ENCODE measurements at places on chromosomes 5 and 9.

- DNase-seq = no peak
Measured at GRCh38 chr5:14256026-14256690, 113.0 kb downstream of the TRIO start.

GRCh38 chr9:27276193-27277030 lies 20.5 kb downstream of the EQTN start:
- no peak for DNase-seq

- no peak for DNase-seq
Measured at GRCh38 chr5:54965806-54966205, 19.6 kb downstream of the ESM1 start.

DNA sequence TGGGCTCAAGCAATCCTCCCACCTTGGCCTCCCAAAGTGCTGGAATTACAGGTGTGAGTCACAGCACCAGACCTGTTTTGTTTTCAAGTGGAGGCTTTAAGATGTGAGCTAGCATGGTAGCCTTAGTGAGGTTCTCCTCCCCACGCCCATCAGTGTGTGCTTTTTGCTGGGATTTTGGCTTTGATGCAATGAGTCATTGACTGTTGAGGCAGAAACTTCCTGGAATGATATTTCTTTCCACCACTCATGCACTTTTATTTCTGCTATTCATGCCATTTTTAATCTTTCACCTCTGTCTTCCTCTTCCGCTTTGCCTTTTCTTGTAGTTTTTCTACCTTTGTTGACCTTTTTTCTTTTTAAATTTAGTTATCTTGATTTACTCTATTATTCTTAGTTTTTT lies 4.2 kb upstream of the NFIL3 start:
- no peak for DNase-seq

DNA sequence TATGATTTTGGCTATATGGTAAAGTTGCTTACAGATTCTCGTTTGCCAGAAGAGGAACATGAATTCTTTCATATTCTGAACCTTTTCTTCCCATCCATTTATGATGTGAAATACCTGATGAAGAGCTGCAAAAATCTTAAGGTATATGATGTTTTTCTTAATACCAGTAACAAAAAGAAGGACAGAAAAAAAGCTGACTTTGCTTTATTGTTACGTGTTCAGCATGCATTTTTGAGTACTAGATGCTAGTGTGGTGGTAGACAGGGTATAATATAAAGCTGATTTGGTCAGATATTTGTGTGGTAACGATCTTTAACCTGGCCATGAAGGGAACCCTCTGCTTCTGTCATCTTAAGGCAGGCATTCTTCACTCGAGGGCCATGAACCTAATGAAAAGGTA lies 13.3 kb downstream of the CNOT8 start:
- DNase-seq = no peak

DNA sequence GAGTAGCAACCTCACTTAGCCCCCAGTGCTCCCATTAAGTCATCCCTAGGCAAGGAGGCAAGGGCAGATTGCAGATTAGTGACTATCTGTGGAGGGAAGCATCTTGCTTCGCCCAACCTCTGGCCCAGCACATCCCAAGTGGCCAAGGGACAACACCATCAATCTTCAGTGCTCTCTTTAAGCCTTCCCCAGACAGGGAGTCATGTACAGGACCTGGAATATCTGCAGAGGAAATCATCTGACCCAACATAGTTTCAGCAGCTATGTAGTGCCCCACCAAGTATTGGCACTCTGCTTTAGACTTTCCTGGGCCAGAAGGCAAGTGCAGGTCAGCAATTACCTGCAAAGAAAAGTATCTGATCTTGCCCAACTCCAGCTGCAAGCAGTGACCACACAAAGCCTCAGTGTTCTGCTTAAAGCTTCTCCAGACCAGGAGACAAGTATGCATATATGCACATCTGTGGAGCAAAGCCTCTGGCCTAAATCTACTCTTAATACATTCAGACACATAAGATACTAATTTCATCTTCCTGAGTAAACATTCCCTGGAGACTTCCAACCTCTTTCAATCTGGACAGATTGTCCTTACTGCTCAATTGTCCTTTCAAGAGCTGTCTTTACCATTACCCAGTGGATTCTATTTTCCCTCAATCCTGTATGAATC lies 224.8 kb upstream of the VLDLR start:
- no peak for DNase-seq

- DNase-seq = no peak
Measured at GRCh38 chr5:174736331-174736721, 11.9 kb downstream of the MSX2 start.

Measured in cerebellar nuclear complex (tissue), 1 donor.